ENCODE measurements at places on chromosomes 6 and 20. TPM values are rescaled to one million over a fixed set of nuclear protein-coding genes. Genes with fewer than 3 reads are reported as not detected.

DNA sequence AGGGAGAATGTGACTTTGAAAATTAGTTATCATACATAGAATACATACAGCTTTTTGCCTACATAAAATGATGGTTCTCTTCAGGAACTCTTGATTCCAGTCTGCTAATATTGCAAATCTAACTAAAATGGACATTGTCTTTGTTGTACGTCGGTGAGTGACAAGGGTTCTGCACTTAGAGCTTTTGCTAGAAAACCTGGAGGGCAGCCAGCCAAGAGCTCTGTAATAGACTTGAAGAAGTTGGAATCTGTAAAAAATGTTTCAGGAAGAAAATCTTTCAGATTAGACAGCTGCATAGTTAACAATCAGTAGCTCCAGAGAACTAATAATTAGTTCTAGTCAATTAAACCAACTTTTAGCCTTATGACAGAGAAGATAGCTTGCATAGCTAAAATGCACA, 138.3 kb downstream of the FLRT3 start:
- no peak overlapping the region for H3K4me3 ChIP-seq
- no peaks in the 10 kb centered on the region for H3K27me3 ChIP-seq
- no peaks in the 10 kb centered on the region for H3K4me1 ChIP-seq
- H3K27ac ChIP-seq, result no peak overlapping the region

- H3K27me3 ChIP-seq, result no peaks in the 10 kb centered on the region
- H3K4me3 ChIP-seq, result peak overlapping the region; percentile 32
- H3K4me1 ChIP-seq, result no peaks in the 10 kb centered on the region
These were observed 2.5 kb downstream of the BMP5 start for GRCh38 chr6:55872866-55873265.

DNA sequence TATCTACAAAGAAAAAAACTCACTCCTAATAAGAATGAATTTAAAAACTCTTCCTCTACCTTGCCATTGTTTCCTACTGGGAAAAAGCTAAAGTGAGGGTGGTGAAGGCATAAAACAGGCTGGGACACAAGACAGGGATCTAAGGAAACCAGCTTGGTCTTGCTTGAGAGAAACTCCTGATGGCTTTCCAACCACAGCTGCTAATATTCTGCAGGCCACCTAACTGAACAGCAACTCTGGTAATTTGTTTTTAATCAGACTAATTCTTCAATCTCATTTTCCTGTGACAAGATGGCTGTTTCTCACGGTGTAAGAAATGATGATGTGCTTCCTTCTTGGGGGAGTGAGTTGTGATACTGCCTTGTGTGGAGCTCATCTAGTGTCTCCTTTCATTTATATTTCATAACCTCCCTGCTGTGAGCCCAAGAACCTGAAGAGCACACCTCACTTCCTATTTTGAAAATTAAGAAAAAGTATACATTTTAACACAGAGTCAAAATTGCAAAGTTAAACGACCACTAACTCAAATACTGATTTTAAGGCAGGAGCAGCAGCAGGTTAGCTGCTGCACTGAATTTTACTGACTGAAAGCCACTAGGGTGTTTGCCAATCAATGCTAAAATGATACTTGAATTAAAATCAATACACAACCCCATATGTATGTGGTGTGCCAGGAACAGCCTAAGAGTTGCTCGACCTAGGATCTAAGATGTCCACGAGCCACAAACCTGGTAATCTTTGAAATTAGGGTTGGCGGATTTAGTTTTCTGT, 58.0 kb downstream of the BACH2 start:
- DNase-seq, result no peak
- H3K27me3 ChIP-seq, result no peaks in the 10 kb centered on the region
- peaks cover 28% of the 10 kb centered on the region for H3K4me1 ChIP-seq
- H3K36me3 ChIP-seq, result no peaks in the 10 kb centered on the region
- no peak overlapping the region for H3K4me3 ChIP-seq

DNA sequence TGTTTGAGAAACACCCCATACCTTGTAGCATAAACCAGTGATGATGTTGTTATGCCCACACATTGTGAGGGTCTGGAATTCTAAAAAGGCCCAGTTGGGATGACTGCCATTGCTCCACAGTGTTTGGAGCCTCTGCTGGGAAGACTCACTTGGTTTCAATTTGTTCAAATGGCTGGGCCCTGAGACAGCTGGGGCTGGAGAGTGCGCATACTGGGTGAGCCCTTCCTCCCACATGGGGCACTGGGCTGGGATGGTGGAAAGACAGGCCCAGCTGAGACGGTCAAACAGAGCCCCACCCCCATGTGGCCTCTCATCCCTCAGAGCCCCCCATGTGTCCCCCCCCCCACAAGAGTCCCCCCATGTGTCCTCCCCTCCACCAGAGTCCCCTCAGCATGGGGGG, 20.3 kb upstream of the RNASET2 start:
- no peak overlapping the region for H3K27ac ChIP-seq
- DNase-seq, result no peak
- no peak overlapping the region for H3K4me3 ChIP-seq
- no peaks in the 10 kb centered on the region for H3K4me1 ChIP-seq

DNA sequence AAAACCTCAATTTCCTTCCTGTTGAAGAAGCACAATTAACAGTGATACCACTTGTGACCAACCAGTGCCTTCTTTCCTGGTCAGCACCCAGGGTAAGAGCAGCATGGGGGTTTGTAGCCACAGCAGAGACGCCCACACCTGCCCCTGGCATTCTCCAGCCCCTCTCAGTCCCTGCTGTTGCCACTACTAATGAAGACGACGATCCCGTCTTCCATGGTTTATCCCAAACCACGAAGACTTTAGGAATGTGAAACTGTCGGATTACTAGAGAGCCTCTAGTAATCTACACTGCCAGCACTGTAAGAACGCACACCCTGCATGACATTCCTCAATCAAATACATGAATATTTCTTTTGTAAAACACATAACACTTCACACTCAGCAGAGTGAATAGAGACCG, 60.0 kb downstream of the GINS1 start:
- no peak overlapping the region for H3K4me3 ChIP-seq

Gene CST5
- total RNA-seq, result not detected

Gene PPIL6
- total RNA-seq, result 3.3 TPM

Gene SLC17A9
- total RNA-seq, result 3.6 TPM

Gene ABHD16B
- total RNA-seq, result not detected
